Cortex of kidney (tissue), 1 donor: ENCODE measurements at places on chromosomes 13 and 19.

GRCh38 chr13:34048652-34049051 is 230.7 kb downstream of the RFC3 start:
- no peak for DNase-seq

- no peak for DNase-seq
Observed at GRCh38 chr19:5895890-5896289, 7.7 kb downstream of the NDUFA11 start.

GRCh38 chr19:679418-680286 is 3.5 kb downstream of the FSTL3 start:
- no peak for DNase-seq

- no peak for DNase-seq
Observed at GRCh38 chr19:40690693-40691420, 406 bp upstream of the NUMBL start.

GRCh38 chr13:77429320-77430142 is 102.6 kb upstream of the MYCBP2 start:
- no peak for DNase-seq

- DNase-seq: no peak
Observed at GRCh38 chr13:67292886-67293285, 62.8 kb upstream of the PCDH9 start.

DNA sequence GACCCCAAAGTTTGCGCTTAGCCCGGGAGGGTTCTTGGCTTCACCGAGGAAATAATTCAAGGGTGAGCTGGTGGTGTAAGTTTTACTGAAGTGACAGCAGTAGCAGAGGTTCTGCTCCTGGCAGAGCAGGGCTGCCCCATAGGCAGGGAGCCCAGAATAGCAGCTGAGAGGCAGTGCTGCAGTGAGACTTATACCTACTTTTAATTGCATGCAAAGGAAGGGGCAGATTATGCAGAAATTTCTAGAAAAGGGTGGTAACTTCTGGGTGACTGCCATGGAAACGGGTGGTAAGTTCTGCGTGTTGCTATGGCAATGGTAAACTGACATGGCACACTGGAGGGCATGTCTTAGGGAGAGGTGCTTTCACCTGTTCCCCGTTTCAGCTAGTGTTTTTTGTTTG is 17.5 kb upstream of the CAMSAP3 start:
- no peak for DNase-seq

- DNase-seq: no peak
Observed at GRCh38 chr13:73481886-73482445, 423.2 kb downstream of the KLF5 start.

DNA sequence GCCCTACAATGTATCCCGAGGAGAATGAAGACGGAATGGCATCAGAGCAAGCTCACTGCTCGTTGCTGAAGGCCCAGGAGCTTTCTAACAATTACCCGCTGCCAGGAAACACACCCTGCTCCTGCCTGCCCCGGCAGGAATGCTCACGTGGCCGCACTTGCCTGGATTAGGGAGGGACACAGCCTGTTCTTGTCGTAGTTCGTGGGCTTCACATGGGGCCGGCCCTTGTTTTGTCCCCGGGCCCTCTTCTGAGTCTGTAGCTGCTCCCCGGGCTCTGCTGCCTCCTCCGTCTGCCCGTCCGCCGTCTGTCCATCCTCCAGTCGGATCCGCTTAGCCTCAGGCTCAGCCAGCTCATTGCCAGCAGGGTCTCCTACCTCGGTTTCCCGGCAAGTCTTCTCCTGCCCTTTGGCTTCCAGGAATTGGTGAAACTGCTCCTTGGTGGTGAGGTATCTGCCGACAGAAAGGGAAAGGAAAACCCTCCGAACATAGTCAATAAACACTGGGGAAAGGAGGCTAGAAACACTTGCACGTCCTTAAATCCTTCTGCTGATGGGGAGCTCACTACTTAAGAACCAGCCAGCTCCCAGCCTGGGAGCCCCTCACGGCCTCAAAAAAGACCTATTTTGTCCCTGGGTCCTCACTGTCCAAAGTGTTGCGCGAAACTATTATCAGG is 941 bp downstream of the DUS3L start:
- no peak for DNase-seq

GRCh38 chr19:33214596-33214995 is 11.1 kb downstream of the SLC7A10 start:
- no peak for DNase-seq

GRCh38 chr19:29088761-29089160 is 124.2 kb downstream of the UQCRFS1 start:
- DNase-seq: no peak

DNA sequence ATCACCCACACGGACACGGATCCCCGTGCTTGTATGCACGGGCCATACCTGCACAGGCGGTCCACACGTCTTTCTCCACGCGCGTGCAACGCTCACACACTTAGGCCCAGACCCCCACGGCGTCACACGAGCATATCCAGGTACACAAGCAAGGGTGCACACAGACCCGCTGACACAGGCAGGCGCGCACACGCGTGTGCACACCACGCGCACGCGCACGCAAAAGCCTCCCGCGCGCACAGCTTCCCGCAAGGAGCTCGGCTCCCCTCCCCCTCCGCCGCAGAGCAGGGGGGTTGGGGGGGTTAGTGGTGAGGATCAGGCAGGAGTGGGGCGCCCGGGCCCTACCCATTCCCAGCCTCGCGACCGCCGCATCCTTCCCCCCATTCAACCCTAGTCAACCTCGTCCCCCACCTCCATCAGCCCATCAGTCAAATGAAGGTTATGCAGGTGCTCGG is 407 bp downstream of the RAB3A start:
- DNase-seq: no peak

- DNase-seq: no peak
Observed at GRCh38 chr19:55212447-55212846, 3.1 kb upstream of the PTPRH start.

DNA sequence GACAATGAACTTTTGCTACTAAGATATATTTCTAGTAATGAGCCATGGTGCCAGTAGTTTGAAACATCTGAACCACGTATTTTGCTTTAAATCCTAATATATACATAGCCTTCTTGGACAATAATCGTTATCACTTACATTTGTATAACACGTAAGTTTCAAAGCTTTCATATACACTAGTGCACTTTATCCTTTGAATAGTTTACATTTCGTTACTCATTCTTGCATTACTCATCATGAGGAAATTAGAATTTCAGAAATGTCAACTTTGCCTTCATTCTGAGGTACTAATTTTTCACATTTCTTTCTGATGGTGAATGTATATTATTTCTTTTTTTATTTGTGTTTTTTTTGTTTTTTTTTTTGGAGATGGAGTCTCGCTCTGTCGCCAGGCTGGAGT is 5.8 kb downstream of the KBTBD7 start:
- DNase-seq: no peak

GRCh38 chr19:7101498-7102253 is 32.2 kb downstream of the ZNF557 start:
- no peak for DNase-seq

DNA sequence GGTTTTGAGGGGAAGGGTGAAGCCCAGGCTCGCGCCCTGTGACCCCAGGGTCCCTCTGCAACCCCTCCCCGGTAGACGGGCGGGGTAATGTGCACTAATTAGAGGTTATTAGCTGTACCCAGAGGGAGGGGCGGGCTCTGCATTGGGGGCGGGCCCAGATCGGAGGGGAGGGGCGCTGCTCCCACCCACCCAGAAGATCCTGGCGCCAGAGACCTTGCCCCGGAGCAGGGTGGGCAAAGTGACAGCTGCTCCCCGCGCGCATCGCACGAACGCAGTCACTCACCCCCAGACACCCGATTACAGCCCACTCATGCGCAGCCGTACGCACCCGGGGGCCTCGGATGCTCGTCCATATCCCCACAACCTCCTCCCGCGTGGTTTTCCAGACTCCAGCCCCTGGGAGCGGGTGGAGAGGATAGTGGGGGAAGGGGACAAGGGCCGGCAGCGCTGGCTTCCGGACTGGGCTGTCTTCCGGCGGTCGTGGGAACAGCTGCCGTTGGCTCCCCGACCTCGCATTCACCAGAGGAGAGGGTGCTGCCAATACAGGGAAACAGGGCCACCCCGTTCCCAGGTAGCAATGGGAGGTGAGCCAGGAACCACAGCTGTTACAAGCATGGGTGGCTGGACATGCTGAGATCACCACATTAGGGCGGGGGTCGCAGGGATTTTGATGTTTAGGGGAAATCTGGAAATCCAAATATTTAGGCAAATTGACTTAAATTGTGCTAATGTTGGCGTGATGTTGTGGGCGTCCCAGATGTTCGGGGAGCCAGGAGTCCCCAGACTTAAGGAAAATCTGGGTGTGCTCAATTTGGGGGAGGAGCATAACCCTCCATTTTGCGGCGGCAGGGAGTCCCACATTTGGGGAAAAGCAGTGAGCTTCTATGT is 2.9 kb upstream of the HOOK2 start:
- no peak for DNase-seq

GRCh38 chr13:94513026-94513425 is 33.5 kb upstream of the DCT start:
- no peak for DNase-seq

GRCh38 chr13:97477844-97478243 is 43.9 kb downstream of the RAP2A start:
- no peak for DNase-seq
